ENCODE measurements at places on chromosomes 7 and 10. TPM values are rescaled to one million over a fixed set of nuclear protein-coding genes. Genes with fewer than 3 reads are reported as not detected.

- no peak within 1 kb of the TSS for H3K27ac ChIP-seq
- H3K4me1 ChIP-seq = no peaks in the 10 kb centered on the region
- DNase-seq = no peak
- H3K27me3 ChIP-seq = no peaks in the 10 kb centered on the region
- no peak within 1 kb of the TSS for H3K4me3 ChIP-seq
Measured at GRCh38 chr10:80537736-80538480, at the start of gene SH2D4B. Gene SH2D4B, plus strand, starts transcription at chr10:80537902. Its CDS starts 430 bp downstream, at chr10:80538332.

GRCh38 chr10:34762603-34763299 lies 52.3 kb downstream of the PARD3 start:
- no peaks in the 10 kb centered on the region for H3K4me1 ChIP-seq
- H3K27me3 ChIP-seq = no peaks in the 10 kb centered on the region
- no peak for DNase-seq
- no peak overlapping the region for H3K4me3 ChIP-seq
- H3K36me3 ChIP-seq = no peaks in the 10 kb centered on the region

DNA sequence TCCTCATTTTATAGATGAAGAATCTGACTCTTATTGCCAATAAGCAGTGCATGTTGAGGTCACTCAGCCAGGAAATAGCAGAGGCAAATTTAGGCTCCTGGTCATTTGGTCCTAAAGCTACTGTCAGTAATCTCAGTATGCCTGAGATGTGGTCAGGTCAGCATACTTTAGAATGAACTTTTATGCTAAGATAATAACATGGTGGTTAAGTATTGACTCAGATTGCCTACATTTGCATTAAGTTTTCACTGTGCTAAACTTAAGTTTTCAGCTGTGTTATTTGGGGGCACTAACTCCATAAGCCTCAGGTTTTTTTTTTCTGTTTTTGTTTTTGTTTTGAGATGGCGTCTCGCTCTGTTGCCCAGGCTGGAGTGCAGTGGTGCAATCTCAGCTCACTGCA lies 35.9 kb upstream of the CCSER2 start:
- no peaks in the 10 kb centered on the region for H3K36me3 ChIP-seq
- H3K4me3 ChIP-seq = no peak overlapping the region
- no peak overlapping the region for H3K27ac ChIP-seq
- H3K4me1 ChIP-seq = peaks cover 12% of the 10 kb centered on the region

- no peak overlapping the region for H3K27ac ChIP-seq
- H3K36me3 ChIP-seq = no peaks in the 10 kb centered on the region
- H3K4me1 ChIP-seq = no peaks in the 10 kb centered on the region
- DNase-seq = no peak
Measured at GRCh38 chr10:26637521-26638275, 59.8 kb upstream of the PDSS1 start.

GRCh38 chr10:18221123-18221522 lies 80.9 kb downstream of the CACNB2 start:
- no peaks in the 10 kb centered on the region for H3K36me3 ChIP-seq
- no peak for DNase-seq
- H3K27me3 ChIP-seq = no peaks in the 10 kb centered on the region

GPC2 gene
- total RNA-seq = 1.6 TPM

HSPA12A gene
- 137 TPM for total RNA-seq

CALN1 gene
- total RNA-seq = not detected
